Heart right ventricle (tissue), 16 donors: ENCODE measurements at places on chromosomes 2 and 18.

- H3K4me3 ChIP-seq = no peak overlapping the region
- H3K4me1 ChIP-seq = peaks cover 55% of the 10 kb centered on the region
These were observed 21.5 kb upstream of the PKDCC start for GRCh38 chr2:42026272-42026671.

- no peaks in the 10 kb centered on the region for H3K27me3 ChIP-seq
- no peak for DNase-seq
- H3K36me3 ChIP-seq = no peaks in the 10 kb centered on the region
- no peaks in the 10 kb centered on the region for H3K4me1 ChIP-seq
These were observed 237.3 kb upstream of the KLHL14 start for GRCh38 chr18:33010149-33010548.

GRCh38 chr2:232573771-232574435 lies 23.4 kb downstream of the EIF4E2 start:
- no peak overlapping the region for H3K27ac ChIP-seq
- no peak overlapping the region for H3K4me3 ChIP-seq
- H3K4me1 ChIP-seq = no peaks in the 10 kb centered on the region
- no peaks in the 10 kb centered on the region for H3K27me3 ChIP-seq
- DNase-seq = no peak

GRCh38 chr18:7437870-7438269 lies 129.2 kb upstream of the PTPRM start:
- H3K36me3 ChIP-seq = no peaks in the 10 kb centered on the region
- no peak overlapping the region for H3K27ac ChIP-seq
- H3K4me3 ChIP-seq = no peak overlapping the region
- no peak for DNase-seq
- H3K4me1 ChIP-seq = no peaks in the 10 kb centered on the region

GRCh38 chr2:235268535-235268934 lies 225.3 kb upstream of the AGAP1 start:
- no peak overlapping the region for H3K4me3 ChIP-seq
- H3K4me1 ChIP-seq = peaks cover 7% of the 10 kb centered on the region
- no peak for DNase-seq
- no peak overlapping the region for H3K27ac ChIP-seq
- no peaks in the 10 kb centered on the region for H3K36me3 ChIP-seq
